ENCODE measurements at places on chromosomes 6 and 20. TPM values are rescaled to one million over a fixed set of nuclear protein-coding genes. Genes with fewer than 3 reads are reported as not detected.
A peak's percentile ranks its signal among the peaks of the same experiment; 100 is the strongest.

DNA sequence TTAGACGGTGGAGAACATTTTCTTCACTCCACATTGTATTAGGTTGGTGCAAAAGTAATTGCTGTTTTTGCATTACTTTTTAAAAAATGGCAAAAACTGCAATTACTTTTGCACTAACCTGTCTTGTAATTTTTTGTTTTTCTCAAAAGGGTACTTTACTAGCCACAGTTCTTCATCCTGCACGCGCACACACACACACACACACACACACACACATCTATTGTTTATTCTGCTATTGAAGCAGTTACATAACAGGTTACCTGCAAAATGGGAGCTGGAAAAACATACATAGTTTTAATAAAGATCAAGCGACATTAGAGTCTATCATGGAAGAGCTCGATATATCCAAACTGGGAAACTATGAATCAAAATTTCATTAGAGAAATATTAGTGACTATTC, 235.2 kb downstream of the SIM1 start:
- no peaks in the 10 kb centered on the region for H3K36me3 ChIP-seq
- no peak for DNase-seq
- H3K4me3 ChIP-seq, result no peak overlapping the region
- peaks cover 23% of the 10 kb centered on the region for H3K4me1 ChIP-seq
- peak overlapping the region; percentile 44 for H3K27ac ChIP-seq
- peaks cover 6% of the 10 kb centered on the region for H3K27me3 ChIP-seq

DNA sequence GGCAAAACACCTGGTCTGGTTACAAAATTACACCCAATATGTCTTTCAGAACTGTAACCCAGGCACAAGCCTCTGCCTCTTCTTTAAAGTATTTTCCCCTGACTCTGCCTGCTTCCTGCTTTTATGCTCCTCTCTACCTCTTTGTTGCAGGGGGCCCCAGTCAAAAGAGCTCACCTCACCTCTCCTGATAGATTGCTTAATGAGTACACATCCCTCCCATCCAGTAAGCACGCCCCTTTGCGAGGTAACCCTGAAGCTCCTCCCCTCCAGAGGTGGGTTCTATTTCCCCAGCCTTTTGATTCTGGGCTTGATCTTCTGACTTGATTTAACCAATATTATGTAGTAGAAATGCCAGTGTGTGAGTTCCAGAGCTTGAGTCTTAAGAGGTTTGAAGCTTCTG, 56.6 kb upstream of the EYA2 start:
- no peaks in the 10 kb centered on the region for H3K4me1 ChIP-seq
- no peak for DNase-seq
- H3K36me3 ChIP-seq, result no peaks in the 10 kb centered on the region
- H3K27me3 ChIP-seq, result peaks cover 8% of the 10 kb centered on the region
- H3K4me3 ChIP-seq, result no peak overlapping the region

DNA sequence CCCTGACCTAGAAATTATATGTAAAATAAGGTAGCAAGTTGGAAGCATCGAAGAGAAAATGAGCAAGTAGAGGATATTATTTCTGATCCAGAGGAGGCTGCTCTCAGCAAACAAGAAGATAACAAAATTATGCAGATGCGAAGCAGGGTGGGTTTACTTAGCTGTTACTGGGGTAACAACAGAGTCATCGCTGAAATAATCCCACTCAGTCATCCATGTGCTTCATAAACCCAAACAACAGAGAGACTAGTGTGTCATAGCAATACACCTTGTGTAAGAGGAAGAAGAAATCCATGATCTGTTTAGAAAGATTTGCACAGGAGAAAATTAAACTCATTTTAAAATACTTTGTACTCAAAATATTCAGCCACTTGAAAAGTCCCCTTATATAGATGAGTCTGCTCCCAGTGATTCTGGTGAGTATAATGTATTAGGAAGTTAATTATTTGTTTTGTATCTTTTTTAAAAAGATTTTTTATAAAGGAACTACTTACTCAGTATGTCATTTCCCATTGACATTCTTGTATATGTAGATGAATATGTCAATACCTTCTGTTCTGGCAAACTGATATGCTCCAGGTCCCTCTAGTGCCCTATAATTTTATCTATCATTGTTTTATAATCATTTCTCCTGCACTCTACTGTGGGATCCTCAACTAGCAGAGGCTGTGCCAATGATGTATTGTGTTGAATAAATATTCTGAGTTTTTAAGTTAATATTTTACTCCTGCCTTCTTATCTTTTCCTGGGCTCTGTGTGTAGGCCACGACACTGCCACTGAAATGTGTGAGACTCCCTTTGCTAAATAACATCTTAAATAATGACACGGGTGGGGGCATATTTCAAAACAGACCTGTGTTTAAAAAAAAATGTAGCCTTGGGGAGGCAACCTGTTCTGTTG, 8.6 kb upstream of the HIVEP2 start:
- peaks cover 15% of the 10 kb centered on the region for H3K4me1 ChIP-seq
- peaks cover 7% of the 10 kb centered on the region for H3K36me3 ChIP-seq
- no peak for DNase-seq

- no peak overlapping the region for H3K27ac ChIP-seq
- DNase-seq, result no peak
- no peak overlapping the region for H3K4me3 ChIP-seq
- no peaks in the 10 kb centered on the region for H3K36me3 ChIP-seq
Measured at GRCh38 chr20:11231742-11232648, 558.2 kb upstream of the JAG1 start.

GRCh38 chr6:7195339-7196018, 87.7 kb downstream of the RREB1 start:
- peaks cover 16% of the 10 kb centered on the region for H3K36me3 ChIP-seq
- H3K4me3 ChIP-seq, result no peak overlapping the region
- H3K4me1 ChIP-seq, result peaks cover 14% of the 10 kb centered on the region
- H3K27me3 ChIP-seq, result no peaks in the 10 kb centered on the region
- no peak for DNase-seq

Gene KCNQ5
- total RNA-seq, result 12.6 TPM

Gene AMD1
- total RNA-seq, result 109 TPM

Gene APOBEC2
- not detected for total RNA-seq

Gene KHDC1L
- not detected for total RNA-seq

Measured in activated T-helper 1 cell treated with anti-CD3 and anti-CD28 coated beads, Interleukin-12 subunit alpha, Interleukin-12 subunit beta, Interleukin-2, Interleukin-4 antibody, amounts not matched to agents 30 ng/mL and 10 ng/mL and 1 ng/mL, durations not matched to agents 14 hours and 24 hours and 36 hours (primary cell).